ENCODE measurements at places on chromosomes 3 and 15.

GRCh38 chr3:66483409-66483906, 17.4 kb downstream of the LRIG1 start:
- DNase-seq: no peak

DNA sequence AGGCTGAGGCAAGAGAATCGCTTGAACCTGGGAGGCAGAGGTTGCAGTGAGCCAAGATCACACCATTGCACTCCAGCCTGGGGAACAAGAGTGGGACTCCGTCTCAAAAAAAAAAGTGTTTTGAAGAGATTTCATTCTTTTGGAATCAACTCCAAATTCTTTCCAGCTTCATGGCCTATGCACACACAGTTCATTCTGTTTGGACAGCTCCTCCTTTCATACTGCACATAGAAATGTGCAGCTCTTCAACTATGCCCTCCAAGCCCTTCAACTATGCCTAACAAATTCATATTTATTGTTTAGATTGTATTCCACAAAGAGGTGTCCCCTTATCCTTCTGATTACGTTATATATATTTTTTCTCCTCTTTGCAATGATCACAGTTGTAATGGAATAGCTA, 4.2 kb downstream of the TP53BP1 start:
- no peak for DNase-seq

GRCh38 chr3:57586778-57587177, 10.4 kb downstream of the ARF4 start:
- peak; percentile 14 for DNase-seq

GRCh38 chr15:66461917-66462316, 35.6 kb downstream of the SNAPC5 start:
- DNase-seq: no peak

- no peak for DNase-seq
Measured at GRCh38 chr15:77195586-77195985, 124.7 kb upstream of the TSPAN3 start.

- no peak for DNase-seq
Measured at GRCh38 chr15:68808091-68808490, 12.6 kb downstream of the ANP32A start.

GRCh38 chr15:36449084-36449661, 130.3 kb upstream of the CDIN1 start:
- DNase-seq: no peak

DNA sequence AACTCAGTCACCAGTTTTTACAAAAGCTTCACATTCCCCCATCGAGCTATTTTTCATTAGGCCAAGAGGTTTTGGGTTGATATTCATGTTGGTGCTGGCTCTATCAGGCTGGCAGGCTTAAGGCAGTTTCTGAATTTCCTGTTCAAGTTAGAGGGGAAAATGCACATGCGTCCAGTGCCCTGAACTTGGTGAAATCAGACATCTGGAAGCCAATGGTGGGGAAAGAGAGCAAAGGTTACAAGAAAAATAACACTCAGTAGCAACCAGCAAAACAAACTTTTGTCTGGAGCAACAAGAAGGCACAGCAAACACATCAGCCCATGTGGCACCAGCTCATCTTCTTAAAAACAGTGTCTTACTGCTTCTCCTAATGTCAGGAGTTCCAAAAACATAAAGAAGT, 155.6 kb upstream of the TSC22D2 start:
- no peak for DNase-seq

DNA sequence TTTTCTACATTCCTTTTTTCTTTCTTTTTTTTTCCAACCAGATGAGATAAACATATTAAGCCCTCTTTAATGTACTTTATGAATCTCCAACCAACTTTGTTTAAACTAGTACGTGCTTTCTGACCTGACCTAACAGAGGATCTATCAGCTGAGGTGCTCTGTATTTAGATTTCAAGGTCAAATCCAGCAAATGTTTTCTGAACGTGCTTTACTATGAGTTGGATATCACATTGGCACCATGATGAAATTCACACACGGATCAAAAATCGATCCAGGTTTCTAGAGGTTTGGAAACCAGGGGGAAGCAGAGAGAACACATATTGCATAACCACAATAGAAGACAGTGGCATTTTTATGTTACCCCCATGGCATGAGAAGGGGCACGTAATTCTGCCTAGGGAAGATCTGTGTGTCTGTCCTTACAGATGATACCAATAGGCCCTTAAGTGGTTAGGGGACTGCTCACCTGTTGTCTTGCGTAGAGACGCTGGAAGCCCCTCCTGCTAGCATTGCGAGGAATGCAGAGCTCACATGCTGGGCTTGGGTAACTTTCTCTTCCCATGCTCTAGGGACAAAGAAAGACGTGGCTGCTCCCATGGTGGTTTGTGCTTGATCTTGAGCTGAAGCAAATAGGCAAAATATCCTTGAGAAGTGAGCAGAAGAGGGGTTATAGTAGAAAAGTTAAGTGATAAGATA, 59.3 kb upstream of the ABHD10 start:
- DNase-seq: no peak

GRCh38 chr3:25507811-25508210, 79.7 kb downstream of the RARB start:
- DNase-seq: no peak

- DNase-seq: no peak
Measured at GRCh38 chr15:74727727-74728126, 2.4 kb upstream of the CYP1A1 start.

- no peak for DNase-seq
Measured at GRCh38 chr3:46561511-46561910, 4.6 kb downstream of the LRRC2 start.

- DNase-seq: no peak
Measured at GRCh38 chr3:108085370-108085769, 5.5 kb downstream of the CD47 start.

DNA sequence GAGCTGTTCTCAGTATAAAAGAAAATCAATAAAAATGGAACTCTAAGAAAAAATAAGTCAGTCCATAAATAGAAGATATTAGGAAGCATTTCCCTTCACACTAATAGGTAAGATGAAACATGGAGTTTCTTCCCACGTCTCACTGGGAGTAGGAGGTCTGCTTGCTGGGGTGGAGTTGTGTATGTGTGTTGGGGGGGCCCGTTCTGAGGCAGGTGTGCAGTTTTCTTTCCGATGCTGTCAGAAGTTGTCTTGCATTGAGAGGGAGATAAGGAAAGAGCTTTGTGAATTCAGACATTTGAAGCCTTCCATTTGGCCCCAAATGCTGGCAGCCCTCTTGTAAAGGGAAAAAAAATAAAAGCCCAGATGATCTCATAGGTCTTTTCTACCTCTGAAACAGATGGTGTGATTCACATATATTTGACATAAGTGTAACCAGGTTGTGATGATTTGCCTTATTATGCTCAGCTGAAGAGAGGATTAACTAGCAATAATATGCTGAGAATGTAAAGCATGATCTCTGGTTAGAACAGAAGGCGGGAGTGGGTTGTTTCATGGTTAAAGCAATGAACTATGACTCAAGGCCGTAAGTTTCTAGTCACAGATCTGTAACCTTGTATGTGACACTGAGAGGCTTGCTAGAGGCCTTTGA, 8.8 kb downstream of the RASGRP1 start:
- DNase-seq: peak; percentile 37

DNA sequence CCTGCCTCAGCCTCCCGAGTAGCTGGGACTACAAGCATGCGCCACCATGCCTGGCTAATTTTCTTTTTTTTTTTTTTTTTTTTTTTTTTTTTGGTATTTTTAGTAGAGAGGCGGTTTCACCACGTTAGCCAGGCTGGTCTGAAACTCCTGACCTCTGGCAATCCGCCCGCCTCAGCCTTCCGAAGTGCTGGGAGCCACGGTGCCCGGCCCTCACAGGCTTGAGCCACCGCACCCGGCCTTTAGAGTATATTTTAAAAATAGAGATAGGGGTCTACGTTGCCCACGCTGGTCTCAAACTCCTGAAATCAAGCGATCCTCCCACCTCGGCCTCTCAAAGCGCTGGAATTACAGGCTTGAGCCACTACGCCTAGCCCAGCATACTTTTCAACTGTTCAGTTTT, 93.4 kb upstream of the CHD2 start:
- no peak for DNase-seq

DNA sequence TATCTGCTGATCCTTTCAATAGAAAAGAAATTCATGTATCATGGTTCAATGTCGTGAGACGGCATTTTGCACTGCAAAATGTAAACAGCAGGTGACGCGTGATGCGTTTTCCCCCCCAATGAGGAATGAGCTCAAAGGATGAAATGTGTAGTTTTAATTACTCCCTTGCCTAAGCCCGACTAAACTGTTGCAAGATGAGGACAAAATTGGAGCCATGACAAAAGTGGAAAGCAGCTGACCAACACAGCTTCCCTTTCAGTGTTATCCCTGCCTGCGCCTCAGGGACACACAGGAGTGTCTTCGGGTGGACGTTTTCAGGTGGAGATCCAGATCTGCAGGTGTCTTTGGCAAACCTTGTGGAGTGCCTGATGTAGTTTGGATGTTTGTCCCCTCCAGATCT, 92.0 kb downstream of the GABRG3 start:
- no peak for DNase-seq

DNA sequence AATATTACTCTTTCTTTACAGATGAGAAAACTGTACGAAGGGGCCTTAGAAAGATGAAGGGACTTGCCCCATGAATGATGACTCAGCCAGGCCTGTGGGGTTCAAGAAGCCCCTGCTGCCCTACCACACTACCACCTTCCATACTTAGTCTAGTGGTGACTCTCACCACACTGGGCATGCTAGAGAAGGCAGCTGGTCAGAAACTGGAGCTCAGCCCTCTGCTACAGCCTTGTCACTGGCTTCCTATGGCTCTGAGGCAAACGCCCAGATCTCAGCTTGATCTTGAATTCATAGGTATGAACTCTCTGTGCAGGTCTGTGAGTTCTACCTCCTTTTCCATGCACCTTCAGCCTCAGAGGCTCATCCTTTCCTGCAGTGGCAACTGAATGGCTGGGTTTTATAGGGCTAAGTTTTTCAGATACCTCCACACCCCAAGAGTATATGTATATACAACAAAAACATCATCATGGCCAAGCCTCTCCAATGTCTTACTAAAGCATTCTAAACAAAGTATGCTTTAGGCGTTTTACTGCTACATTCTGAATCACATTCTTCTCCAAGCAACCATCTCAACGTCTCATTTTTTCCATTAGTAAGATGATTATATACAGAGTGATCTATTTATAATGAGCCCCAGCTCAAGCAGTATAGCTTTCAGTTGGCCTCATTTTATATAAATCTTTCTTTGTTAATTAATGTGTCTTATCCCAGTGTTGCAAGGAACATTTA, 234.1 kb downstream of the GREM1 start:
- no peak for DNase-seq

GRCh38 chr15:75693501-75694240, 19.0 kb downstream of the CSPG4 start:
- no peak for DNase-seq

DNA sequence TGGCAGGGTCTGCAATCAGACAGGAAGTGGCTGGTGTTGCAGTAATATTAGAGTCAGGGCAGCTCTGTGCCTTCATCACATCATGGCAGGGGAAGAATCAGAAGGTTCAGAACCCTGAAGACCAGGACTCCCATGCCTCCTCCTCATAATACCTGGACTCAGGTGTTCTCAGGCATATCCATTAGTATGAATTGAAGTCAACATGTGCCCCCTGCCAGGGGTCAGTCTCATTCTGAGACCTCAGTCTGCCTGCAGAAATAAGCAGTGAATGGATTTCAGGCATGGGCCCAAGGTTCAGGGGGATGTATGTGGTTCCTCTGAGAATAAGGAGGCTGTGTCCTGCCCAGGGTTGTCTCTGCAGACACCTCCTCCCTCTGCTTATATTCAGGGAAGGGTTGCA, 74.2 kb downstream of the SPSB4 start:
- no peak for DNase-seq

DNA sequence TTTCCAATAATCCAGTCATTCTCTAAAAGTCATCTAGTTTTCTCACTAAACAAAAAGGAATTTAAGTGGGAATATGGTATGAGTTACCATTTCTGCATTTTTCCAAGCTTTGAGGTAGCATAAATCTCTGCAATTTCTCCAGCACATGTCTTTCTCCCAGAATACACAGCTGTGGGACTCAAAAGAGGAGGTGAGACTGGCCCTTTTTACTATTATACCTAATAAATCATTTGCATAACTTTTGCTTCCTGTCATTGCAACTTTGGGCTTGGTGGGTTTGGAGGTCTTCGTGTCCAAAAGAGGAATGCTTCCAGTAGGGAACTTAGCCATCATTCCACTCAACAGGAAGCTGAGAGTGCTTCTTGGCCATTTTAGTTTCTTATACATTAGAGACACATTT, 94.8 kb downstream of the FMN1 start:
- DNase-seq: no peak

DNA sequence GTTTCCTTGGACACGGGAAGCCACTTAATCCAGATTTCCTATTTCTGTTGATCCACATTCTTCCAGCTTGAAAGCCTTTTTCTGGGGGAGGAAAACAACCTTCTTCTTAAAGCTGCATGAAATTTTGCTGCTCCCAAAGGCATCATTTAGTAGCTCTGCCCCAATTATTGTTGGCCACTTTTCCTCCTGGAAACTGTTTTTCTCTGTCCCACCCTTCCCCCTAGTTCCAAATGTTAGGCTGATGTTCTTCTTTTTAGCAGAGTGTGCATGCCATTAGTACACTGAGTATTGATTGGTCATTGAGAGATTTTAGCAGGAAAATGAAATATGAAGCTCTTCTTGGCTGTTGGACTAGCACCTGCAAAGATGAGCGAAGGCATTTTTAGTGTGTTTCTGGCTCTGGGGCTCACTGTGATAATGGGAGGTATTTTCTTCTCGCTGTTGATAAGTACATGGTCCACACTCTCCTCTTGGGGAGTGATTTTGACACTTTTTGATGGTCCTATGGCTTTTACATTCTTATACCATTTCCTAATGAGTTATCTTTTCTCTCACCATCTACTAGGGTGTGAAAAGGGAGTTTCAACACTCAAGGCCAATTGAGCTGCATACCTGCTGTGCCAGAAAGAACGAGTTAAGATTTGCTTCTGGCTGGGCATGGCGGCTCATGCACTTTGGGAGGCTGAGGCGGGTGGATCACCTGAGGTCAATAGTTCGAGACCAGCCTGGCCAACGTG, 200.5 kb downstream of the PTPRG start:
- no peak for DNase-seq

DNA sequence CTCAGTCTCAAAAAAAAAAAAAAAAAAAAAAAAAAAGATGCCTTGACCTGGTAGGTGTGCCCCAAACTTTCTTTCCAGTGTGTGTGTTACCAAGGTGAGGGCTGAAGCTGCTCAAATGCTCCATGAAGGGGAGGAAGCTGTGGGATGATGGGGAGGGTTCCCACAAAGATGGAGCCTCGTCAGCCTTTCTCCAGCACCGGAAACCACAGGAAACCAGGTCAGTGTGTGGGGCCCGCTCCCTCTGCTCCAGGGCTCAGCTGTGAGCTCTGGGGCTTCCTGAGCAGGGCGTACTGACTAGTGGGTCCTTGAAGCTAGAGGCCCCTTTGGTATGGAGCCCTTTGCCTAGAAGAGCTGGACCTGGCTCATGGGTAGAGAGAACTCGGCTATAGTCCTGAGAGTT, 681 bp upstream of the IL17RE start:
- DNase-seq: peak; percentile 62

- DNase-seq: no peak
Measured at GRCh38 chr3:154943981-154944380, 136.1 kb upstream of the MME start.
